ENCODE measurements at places on chromosomes 2 and 18.

GRCh38 chr2:56130463-56131070 is 53.2 kb upstream of the CCDC85A start:
- peak; percentile 50 for DNase-seq

DNA sequence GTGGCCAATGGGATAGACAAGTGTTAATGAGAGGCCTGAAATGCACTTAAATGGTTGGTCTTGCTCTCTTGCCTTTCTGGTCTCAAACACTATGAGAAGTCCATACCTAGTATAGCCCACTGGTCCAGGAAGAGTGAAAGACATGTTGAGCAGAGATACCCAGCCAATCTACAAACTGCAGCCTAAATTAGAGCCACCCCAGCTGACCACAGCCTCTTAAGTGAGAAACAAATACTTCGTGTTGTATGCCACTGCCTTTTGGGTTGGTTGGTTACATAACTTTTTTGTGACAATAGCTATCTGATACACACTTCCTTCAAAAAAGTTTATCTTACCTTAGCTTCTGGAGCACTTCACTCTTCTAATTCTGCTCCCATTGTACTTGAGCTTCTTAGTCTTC is 8.8 kb upstream of the EXOC6B start:
- no peak for DNase-seq

DNA sequence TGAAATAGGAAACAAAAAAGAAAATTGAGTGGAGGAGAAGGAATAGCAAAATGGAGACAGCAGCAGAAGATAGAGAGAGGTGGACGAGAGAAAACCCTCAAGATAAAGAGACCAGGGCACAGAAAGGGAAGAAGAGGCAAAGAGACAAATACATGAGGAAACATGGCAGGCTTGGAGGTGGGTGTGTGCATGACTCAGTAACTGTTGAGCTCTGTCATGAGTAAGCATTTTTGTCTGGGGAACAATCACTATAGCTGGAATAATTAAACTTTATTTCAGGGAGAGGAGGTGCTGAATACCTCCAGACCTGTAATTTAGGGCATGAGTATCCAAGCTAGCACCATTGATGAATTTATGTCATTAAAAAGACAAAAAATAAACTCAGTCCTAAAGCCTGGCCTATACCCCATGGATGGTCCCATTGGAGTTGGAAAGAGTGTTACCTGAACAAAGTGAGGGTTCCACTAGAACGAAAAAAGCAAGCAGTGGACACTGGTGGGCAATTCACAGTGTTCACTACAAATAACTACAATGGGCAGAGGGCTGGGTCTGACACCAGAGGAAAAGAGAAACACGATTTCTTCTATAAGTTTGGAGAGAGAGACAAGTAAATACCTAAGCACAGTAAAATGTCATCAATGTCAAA is 145.5 kb downstream of the ADCYAP1 start:
- DNase-seq: no peak

GRCh38 chr2:189581354-189582139 is 961 bp upstream of the SLC40A1 start:
- DNase-seq: no peak

DNA sequence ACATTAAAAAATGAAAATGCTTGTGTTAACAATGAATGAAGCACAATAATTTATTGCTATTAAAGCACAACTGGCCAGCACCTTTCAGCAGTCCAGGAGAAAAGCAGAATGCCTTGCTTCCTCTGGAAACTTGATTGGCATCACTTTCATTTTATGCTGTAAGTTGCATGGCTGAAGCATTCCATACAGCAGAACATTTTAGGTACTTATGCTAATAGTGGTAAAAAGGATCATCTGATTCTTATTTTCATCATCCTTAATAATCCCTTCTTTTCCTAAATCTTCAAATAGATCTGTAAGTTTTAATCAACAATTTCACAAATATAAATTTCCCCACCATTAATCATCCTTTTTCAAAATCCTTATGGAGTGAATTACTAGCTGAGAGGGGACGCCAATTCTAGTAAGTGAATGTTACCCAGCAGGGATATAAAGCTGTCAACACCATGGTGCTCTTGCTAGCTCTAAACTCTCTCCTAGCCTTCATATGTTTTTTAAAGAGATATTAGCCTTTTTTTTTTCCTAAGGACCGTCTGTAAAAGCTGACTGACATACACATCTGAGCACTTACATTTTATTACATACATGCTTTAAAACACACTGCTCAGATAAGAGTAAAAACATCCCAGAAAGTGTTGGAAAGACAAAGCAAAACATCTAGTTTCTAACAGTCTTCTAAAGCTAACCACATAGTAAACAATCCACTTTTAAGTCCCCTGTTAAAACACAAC is 5.3 kb downstream of the SATB2 start:
- DNase-seq: no peak

- DNase-seq: no peak
Observed at GRCh38 chr18:28110924-28111323, 66.0 kb downstream of the CDH2 start.

DNA sequence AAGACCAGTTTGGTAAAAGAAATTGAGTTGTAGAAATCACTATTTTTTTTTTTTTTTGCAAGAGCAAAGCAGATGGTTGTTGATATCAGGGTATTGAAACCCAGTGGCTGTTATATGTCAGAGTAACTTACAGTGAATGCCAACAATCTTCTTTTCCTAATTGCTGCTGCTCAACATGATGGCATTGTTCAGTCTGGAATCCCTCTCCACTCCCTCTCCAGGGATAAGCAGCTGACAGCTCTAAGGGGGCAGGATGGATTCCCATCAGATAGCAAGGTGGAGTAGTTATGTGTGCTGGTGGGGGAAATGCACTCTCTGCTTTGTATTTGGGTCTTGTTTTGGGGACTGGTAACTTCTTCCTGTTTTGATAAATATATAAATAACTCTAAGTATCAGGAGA is 200.0 kb downstream of the PIK3C3 start:
- DNase-seq: no peak

- no peak for DNase-seq
Observed at GRCh38 chr2:61737841-61738240, 116.0 kb downstream of the FAM161A start.

DNA sequence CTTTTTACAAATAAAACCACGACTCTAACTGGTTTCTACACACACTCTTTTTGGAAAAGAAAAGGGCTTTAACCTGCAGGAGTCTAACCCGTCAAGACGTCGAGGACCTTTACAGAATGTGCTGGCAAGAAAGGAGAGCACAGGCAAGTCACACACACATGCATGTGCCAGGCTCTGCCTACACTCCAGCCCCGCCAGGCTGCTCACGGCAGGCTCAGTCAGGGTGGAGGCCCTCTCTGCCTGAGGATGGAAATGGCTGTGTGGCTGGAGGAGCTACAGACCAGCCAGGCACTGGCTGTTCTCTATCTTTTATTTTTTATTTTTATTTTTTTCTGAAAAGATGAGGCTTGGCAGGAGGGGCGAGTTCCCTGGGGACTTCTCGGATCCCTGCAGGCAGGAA is 10.2 kb downstream of the SIX3 start:
- DNase-seq: no peak

- no peak for DNase-seq
Observed at GRCh38 chr18:36459203-36459602, 161.7 kb downstream of the FHOD3 start.

GRCh38 chr2:217610401-217610814 is 392.4 kb downstream of the TNS1 start:
- no peak for DNase-seq

- peak; percentile 35 for DNase-seq
Observed at GRCh38 chr2:75403991-75404428, 156.7 kb downstream of the EVA1A start.

GRCh38 chr2:192286093-192286701 is 91.5 kb upstream of the TMEFF2 start:
- no peak for DNase-seq

DNA sequence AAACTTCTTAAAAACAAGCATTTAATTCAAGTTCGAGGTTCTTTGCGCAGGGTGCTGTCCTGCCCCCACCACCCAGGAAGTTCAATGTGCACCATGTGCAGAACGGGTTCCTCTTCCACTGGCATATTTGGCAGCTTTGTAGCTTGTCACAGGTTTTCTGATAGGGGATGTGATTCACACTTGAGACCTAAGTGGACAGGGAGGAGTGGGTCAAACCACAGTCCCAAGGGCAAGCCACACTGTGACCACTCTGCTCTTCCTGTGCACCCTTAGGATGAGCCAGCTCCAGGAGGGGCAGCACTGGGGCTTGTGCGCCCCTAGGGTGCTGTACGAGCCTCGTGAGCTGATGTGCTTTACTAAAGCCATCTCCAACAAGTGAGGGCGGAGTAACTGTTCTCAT is 82.5 kb downstream of the TGFA start:
- DNase-seq: no peak

DNA sequence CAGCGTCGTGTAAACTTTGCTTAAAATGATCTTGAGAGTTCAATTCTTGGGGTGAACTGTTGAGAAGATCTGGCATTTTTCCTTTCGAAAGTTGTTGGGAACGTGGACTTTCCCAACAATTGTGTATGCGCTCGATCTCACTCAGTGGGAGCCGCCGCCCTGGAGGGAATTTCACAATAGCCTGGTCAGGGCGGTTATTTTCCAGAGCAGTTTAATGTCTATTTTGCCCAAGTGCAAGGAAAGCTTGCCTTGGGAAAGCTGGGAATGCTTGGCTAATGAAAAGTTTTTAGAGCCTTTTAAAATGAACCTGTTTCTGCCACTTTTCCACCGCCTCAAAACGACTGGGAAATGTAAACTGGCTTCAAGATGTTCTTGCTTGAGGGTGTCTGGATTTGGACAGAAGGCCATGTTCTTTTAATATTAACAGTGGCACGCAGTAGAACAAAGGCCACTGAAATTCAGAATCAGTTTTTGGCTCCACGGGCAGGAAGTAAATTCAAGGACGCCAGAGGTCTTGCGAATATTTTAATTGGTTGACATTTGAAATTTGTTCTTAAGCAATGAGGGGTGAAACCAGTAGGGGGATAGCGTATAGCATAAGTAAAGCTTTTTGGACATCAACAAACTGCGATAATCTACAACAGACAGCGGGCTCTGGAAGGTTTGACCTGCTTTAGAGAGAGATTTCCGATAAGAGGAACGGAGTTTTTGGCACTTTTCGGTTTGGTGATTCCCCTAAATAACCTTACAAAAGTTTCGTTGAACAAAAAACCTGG is 1.2 kb downstream of the CFLAR start:
- no peak for DNase-seq

DNA sequence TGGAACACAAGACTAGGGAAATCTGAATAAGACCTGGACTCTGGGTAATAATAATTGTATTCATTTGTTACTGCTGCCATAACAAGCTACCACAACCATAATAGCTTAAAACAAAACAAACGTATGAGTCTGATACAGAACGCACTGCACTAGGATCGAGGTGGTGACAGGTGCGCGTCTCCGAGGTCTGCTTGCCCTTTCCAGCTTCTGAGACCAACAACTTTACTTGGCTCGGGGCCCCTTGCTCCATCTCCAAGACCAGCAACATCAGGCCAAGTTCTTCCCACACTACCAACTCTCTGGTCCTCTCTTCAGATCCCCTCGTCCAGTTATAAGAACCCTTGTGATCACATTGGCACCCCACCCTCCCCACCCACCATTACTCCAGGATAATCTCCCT is 42.8 kb downstream of the TBC1D8 start:
- no peak for DNase-seq

DNA sequence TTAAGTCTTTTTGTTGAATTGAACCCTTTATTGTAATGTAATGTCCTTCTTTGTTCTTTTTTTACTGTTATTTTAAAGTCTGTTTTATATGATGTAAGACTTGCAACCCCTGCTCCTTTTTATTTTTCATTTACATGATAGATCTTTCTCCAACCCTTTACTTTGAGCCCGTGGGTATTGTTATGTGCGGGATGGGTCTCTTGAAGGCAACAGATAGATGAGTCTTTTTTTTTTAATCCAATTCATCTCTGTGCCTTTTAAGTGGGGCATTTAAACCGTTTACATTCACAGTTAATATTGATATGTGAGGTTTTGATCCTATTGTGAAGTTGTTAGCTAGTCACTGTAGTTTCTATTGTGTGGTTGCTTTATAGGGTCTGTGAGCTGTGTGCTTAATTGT is 120.6 kb downstream of the NCOA1 start:
- no peak for DNase-seq

DNA sequence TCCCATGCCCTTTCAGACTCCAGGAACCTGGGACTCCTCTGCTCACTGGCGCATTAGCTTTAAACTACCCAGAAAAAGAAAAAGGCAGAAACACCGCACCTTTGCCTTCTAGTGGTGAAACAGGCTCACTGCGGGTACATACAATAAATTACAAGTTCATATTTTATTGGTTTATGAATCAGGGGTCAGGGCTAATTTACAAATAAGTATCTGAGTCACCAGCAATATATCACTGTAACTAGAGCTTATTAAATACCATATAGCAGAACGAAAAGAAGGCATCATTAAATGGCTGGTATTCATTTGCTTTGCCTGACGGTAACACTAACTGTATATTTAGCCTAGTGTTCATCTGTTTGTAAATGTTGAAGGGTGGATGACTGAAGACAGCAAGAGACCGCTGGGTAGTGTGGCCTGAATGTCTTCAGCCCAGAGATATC is 26.9 kb upstream of the DTNB start:
- DNase-seq: peak; percentile 18

GRCh38 chr2:220096406-220096805 is 469.0 kb downstream of the SLC4A3 start:
- no peak for DNase-seq

DNA sequence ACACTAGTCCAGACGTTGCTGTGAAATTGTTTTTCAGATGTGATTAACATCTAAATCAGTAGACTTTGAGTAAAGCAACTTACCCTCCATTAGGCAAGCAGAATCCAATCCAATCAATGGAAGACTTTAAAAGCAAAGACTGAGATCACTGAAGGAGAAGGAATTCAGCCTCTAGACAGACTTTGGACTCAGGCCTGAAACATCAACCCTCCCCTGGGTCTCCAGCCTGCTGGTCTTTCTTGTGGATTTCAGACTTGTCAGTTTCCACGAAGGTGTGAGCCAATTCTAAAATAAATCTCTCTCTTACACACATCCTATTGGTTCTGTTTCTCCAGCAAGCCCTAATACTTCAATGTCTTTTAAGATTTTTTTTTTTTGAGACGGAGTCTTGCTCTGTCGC is 50.0 kb upstream of the EDAR start:
- no peak for DNase-seq

- no peak for DNase-seq
Observed at GRCh38 chr2:218743068-218743467, 32.4 kb downstream of the TTLL4 start.

DNA sequence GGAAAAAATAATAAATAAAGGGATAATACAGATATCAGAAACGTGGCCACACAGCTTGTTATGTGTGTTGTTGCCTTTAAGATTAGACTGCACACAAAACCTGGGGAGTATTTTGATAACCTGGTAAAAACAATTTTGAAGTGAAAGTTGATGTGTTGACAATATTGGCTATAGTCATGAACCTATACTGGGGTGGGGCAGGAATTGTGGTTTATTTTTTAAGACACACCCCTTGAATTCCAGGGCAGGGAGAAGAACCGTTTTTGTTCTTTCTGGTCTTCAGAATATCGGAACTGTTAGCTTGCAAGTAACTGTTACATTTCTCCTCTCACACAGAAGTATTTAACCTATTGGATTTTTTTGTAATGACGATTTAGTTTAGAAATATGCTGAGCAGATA is 80.4 kb downstream of the LIMS1 start:
- DNase-seq: no peak

Measured in NCI-H1930 (cell line).